ENCODE measurements at places on chromosomes 1 and 21.

GRCh38 chr1:183847641-183848040, 42.7 kb downstream of the RGL1 start:
- DNase-seq, result no peak

DNA sequence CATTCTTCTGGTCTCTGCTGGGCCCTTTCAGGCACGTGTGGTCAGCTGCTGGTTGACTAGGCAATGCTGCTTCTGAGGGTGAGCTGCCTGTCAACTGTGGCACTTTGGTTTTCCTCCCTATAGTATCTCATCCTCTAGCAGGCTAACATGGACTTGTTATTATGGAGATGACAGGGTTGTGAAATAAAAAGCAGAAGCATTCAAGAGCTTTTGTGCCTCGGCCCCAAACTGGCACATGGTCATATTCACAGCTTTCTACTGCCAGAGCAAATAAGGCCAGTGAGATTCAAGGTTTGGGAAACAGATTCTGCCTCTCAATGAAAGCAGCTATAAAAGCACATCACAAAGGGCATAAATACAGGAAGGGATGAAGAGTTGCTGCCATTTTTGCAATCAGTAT, 1.6 kb upstream of the ZNF124 start:
- no peak for DNase-seq

DNA sequence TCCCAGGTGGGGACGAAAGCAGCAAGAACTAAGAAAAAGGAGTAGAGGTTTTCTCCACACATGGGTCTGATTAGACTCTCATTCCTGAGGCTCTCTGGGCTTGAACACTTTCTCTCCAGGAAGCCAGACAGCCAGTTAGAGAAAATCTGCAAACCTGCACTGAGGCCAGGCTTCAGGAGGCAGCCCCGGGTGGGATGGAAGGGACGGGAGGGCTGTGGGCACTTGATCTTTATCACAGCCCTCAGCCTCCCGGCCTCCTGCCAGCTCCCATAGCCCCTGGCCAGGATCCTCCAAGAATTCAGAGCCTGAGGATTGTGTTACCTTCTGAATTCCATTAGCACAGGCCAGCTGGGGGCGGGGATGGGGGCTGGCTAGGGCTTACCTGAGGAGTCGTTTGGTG, 40.1 kb downstream of the SERTAD4 start:
- DNase-seq, result no peak

DNA sequence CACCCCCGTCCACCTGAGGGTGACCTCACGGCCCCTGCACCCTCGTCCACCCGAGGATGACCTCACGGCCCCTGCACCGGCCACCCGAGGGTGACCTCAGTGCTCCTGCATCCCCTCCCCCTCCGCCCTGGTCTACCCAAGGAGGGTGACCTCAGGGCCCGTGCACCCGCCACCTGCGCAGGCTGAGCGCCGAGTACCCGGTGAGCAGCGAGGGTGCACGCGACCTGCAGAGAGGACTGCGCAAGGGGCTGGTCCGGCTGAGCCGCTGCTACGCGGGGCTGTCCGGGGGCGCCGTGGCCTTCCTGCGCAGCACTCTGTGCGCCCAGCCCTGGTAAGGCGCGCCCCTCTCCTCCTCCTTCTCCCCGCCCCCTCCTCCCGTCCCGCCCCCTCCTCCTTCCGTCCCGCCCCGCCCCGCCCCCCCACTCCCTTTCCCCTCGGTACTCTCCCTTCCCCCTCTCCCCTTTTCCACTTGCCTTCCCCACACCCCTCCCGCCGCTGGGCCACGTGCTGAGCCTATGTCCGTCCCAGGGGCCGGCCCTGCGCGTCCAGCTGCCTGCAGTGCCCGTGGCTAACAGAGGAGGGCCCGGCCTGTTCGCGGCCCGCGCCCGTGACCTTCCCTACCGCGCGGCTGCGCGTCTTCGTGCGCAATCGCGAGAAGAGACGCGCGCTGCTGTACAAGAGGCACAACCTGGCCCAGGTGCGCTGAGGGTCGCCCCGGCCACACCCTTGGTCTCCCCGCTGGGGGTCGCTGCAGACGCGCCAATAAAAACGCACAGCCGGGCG, 28.4 kb downstream of the TRIM11 start:
- DNase-seq, result no peak

DNA sequence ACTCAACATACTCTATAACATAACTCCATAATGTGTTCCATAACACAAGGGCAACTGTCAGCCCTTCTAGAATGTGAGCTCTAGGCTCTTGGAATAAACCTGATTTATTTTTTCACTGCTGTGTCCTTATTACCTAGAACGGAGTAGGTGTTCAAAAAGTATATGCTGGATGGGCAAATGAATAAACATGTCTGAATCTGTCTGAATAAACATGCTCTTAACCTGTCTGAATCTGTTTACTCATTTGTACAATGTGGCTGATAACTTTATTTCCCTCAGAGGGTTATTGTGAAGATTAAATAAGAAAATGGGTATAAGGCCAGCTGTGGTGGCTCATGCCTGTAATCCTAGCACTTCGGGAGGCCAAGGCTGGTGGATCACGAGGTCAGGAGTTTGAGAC, 42.3 kb downstream of the AZIN2 start:
- no peak for DNase-seq

DNA sequence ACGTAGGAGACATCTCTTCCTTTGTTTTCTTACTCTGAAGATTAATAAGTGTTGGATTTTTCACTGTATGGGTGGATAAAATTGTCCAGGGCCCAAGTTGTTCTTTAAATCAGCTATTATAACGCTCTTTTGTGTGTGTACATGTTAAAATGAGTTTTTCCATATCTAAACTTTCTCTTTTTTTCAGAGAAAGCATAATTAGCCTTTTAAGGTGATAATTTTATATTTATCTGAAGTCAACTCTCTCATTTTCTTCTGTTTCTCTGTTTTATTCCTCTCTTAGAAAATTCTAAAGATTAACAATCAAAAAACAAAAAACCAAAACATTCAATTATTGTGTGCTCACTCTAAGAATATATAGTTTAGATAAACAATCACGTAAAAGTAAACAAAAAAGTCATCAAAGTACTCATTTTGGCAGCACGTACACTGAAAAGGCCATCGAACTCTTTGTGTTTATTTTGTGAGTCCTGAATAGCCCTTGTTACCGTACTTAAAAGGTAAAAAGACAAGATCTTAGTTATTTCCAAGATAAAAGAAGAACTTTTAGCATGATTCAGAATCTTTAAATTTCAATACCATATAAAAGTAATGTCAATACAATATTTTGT, 7.2 kb upstream of the CDC73 start:
- DNase-seq, result no peak

DNA sequence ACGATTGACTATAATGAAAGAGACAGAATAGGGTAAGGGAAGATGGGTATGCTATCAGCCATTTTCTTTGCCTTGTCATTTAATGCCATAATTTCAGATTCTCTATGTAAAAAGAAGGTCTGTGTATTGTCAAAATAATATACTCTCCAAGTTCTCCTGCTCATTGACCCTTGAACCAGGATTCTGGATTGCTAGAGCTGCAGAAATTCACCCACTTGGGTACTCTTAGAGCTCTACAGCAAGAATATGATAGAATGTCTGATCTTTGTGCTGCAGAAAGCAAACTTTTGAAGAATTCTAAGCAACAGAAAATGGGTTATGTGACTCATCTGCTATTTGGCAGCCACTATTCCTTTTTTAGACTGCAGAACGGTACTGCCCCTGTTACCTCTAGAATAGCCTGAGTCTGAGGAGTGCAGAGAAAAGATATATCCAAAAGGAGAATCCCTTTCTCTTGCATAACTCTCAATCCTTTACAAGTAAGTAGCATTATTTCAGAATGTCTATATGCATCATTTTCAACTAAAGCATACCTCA, 78.2 kb upstream of the TENT5C start:
- no peak for DNase-seq

DNA sequence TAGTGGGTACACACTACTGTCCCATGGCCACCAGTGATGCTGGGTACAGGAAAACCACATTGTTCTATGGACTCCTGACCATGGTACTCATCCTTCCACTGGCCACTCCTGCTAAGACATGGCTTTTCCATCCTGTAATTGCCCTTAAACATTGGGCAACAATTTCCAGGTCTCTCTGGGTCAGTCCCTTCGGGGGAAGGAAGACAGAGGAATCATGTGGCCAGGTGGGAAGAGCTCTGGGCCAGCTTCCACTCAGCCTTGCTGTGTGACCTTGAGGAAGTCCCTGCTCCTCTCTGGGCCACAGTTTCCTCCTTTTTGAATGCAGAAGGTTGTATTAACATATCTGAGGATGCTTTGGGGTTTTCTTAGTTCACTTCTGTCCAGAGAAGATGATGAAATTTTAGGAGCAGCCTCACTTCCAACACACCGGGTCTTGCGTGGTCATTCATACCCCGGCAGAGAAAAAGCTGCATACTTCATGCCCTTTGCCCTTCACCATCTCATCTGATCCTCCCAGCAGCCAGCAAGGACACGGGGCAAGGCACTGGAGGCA, 50.8 kb downstream of the SRRM1 start:
- DNase-seq, result no peak

DNA sequence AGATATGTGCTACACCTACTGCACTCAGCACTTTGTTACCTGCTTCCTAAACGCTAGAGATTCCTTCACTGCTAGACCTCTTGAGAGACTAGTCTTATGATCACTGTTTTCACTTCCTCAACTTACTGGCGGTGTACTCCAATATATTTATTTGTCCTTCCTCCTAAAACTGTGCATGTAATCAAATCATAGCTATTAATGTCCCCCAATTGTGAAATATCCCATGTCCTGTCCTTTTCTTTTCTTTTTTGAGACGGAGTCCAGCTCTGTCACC, 3.4 kb downstream of the SOAT1 start:
- no peak for DNase-seq

DNA sequence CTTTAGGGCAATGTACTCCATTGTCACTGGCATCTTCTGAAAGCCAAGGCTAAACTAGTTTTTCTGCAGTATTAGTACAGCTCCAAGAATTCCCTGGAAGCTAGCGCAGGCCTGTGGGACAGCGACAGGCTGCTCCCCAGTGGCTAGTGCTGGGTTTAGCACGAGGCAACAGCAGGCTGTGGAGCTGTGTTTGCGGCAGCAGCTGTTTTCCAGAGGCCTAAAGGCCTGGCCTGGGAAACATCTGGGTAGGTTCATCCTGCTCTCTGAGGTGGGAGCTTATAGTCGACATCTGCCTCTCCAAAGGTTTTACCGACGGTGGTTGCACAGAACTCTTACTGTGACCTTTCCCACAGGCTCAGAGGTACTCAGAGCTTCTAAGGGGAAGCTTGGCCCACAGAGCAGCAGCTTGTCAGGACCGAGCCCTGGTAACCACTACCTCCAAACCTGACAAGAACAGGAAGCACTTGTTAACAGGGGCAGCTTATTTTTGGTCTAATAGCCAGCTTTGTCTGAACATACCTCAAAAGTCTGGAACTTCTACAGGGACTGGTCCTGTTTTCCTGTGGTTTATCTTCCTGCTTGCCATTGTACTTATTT, 17.2 kb downstream of the CC2D1B start:
- DNase-seq, result no peak

GRCh38 chr1:101290119-101290921, 53.5 kb downstream of the S1PR1 start:
- no peak for DNase-seq

DNA sequence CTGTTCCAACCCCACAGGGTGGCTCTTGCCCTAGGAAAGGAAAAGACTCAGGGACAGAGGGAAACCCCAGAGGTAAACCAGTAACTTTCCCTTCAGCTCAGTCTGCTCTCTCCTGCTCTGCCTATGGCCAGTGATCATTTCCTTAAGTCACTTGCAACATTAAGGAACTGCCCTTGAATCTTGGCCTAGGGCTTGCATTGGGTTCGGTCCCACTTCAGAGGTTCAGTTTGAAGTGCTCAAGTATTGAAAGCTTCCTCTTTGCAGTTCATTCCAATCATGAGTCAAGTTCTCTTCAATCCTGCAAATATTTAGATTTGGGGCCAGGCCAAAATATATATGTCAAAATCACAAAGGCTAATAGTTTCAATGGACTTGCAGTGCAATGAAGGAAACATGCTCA, 97.7 kb upstream of the IRF2BP2 start:
- DNase-seq, result no peak

DNA sequence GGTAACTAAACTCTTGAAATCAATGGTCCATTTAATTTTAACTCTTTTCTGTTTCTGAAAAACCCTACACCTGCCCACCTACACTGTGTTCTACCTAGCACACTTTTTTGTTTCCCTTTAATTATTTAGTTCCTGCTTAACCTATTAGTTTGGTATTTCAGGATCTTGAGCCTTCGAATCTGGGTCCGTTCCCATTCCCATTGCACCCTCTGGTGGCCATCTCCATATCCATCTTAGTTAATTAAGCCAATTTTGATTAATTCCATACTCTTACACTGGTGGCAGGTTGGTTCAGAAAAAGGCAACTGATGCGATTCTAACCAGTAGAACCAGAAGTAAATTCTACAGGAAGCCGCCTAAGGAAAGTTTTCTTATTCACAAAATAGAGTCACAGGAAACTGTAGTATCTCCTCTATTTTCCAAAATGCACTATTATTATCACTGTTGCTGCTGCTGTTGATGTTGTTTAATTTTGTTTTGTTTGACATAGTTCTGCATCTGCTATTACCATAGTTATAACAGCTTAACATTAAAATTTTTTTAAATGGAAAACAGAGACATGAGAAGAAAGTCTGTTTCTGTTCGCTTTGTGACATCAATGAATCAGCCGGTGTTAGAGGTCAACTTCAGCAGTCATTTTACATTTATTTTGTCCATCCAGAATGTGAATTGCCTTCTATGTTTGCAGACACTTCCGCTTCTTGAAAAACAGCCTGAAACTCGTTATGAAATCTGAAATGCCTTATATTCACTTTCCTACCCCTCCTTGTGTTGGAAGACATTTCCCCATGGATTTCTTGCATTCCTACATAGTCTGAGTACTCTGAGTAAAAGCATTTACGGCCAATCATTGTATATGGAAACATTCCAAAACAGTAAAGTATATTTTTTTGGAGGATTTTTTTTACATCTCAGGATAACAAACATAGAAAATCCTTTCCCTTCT, 115.5 kb upstream of the NCAM2 start:
- no peak for DNase-seq

DNA sequence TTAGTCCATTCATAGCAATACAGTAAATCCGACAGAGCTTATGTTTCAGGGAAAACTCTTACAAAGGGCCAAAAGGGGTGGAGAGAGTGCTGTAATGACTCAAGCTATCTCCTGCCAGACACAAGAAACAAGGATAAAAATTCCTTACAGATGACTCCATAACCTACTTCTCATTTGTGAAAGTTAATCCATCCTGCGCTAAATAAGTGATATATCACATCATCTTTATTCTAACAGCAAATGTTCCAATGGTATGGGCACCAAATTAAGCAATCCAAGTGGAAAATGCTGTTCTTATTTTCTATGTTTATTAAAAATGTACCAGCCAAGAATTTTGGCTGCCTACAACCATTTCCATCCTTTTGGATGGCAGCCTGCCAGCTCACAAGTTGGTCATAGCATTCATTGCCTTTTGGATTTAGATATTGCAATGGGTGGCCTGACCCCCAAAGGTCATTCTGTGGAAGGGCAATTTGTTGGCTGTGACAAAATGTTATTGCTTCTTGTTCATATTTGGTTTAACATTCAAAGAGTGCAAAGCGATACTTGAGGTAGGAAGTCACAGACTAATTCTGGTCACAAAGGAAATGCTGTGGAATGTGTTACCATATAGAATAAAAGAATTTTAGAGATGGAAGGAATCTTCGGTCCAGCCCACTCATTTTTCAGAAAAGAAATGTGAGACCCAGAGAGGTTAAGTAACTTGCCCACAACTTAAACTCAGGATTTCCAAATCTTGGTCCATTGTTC, 2.8 kb upstream of the ENAH start:
- no peak for DNase-seq
